CD4-positive, alpha-beta T cell treated with Interleukin-17A for 4 hours (primary cell): ENCODE measurements at places on chromosomes 5 and 9.

- DNase-seq: no peak
Measured at GRCh38 chr9:112094948-112095681, 80.0 kb downstream of the SUSD1 start.

DNA sequence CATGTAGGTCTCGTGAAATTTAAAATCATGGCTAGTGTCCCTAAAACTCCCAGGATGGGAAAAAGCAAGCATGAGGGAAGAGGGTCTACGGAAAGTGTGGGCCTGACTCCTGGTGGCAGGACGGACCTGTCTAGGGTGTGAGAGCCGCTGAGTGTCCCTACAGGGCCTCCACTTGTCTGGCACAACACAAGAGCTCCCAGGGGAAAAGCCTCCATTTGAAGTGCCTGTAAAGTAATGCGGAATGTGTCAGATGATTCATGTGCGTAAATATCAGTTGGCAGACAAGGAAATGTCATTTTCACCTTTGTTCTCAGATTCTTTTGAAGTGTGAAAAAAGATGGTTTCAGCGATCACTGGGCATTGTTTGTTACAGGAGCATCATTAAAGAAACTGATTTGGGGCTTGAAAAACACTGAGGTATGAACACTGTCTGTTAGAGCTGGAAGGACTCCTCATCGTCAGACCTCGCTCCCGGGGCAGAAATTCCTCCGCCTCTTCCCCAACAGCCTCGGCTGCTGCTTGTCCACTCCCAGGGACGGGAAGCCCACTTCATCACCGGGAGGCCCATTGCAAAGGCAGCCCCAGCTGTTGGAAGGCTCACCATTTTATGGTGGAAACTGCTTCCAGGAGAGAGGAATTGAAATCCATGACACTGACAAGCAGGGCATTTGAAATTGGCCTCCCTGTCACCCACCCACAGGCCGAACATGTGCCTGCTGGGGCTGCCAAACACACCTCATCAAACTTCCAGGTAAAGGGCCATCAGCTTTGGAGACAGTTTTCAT, 240.8 kb downstream of the FSTL4 start:
- no peak for DNase-seq

- DNase-seq: no peak
Measured at GRCh38 chr5:83720836-83721537, at the start of gene HAPLN1. TSS of gene HAPLN1 (minus strand) at chr5:83720855. CDS start at chr5:83673523, 47,332 bp downstream.

DNA sequence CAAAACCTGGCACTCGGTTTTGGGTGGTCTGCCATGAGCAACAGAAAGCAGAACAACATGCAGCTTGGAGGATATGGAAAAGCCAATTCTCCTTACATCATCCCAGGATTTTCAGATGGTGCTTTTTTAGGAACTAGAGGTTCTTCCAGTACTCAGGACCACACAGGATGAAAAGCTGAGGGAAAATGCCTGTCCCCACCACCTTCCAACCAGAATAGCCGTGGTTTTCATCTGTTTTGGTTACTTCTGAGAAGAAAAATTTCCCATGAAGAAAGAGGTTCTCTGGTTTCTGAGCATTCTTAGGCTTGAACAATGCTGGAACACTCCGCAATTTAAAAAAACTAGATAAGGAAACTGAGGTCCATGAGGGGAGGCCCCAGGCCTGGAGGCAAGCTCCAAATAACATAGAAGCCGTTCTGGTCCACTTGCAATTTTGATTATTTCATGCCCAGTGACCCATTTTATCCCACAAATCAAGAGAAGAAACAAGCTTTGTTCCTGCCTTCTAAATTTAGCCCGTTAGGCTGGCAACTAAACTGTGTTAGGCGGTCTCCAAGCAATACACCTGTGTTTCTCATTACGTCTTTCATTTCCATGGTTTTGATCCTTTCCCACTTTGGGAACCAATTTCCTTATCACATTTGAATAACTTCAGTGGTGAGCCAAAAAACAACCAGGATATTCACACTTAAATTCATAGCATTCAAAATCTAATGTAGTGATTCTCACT, 79.2 kb upstream of the SPIN1 start:
- DNase-seq: no peak

- DNase-seq: no peak
Measured at GRCh38 chr5:74112372-74113195, 486.6 kb downstream of the ARHGEF28 start.
